Astrocyte of the hippocampus (primary cell): ENCODE measurements at places on chromosomes 13 and 19.
A peak's percentile ranks its signal among the peaks of the same experiment; 100 is the strongest.

DNA sequence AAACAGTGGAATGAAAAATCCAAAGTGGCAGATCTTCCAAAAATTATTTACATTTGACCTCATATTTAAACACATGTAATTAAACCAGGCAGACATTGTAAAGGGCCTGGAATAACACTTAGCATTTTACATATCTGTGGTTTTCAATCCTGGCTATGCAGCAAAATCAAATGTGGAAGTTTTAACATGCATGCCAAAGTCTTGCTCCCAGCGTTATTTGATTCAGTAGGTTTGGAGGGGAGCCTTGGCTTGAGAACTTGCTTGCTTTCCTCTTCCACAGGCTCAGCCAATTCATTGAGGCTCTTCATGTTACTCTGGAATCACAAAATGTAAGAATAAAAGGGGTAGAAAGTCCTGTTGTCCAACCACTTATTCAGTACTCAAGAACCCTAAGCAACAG lies 42.5 kb upstream of the INTS6 start:
- DNase-seq: no peak

DNA sequence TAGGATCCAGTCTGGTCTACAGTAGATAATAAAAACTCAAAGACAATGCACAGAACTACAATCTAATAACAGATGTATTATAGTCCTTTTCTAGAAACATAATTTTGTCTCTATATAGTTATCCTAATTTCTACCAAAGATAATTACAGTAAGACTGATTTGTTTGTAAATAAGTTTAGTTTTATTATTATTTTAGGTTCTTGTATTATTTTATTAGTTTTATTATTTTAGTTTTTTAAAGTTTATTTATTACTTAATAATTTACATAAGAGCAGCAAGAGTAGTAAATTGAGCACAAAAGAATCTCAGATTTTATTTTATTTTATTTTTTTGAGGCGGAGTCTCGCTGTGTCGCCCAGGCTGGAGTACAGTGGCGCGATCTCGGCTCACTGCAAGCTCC lies 22.3 kb upstream of the ZNF227 start:
- DNase-seq: no peak

GRCh38 chr13:90188351-90188636 lies 1159.2 kb upstream of the MIR17HG start:
- DNase-seq: no peak

DNA sequence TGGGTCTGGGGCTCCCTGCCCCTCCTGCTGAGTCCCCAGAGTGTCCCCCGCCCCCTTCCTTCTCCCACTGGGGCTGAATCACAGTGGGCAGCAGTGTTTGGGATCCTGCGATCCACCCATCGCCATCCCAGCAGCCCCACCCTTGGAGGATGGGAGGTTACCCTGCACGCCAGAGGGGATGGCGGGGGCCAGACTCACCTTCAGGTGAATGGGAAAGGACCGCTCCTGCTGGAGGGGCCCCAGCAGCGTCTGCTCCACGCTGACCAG lies 569 bp downstream of the DLEU7 start:
- DNase-seq: no peak

DNA sequence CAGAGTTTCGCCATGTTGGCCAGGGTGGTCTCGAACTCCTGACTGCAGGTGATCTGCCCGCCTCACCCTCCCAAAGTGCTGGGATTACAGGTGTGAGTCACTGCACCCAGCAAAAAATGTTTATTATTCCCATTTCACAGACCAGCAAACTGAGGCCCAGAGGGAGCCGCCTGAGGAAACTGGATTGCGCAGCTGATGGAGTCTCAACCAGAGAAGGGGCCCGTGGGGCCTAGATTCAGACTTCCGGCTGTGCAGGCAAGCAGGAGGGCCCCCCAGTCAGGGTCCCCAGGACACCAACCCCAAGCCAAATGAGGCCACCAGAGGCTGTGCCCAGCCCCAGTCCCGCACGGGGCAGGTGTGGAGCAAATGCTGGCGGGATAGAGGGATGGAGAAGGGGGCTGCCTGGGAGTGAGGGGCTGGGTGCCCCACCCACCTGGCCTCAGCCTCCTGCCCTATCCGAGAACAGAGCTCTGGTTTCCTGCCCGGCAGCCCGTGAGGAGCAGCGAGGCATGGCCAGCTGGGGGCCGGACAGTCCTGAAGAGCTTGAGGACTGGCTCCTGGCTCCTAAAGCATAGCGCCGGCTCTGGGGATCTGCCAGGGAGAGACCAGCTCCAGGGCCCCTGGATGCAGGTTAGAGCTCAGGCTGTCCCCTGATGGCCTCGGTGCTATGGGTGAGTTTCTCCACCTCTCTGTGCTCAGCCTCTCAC lies 22.0 kb downstream of the MISP start:
- peak; percentile 36 for DNase-seq

- DNase-seq: no peak
Measured at GRCh38 chr13:22655106-22655852, 525.5 kb upstream of the SGCG start.

- DNase-seq: no peak
Measured at GRCh38 chr19:54436628-54437252, 12.3 kb upstream of the LENG8 start.

GRCh38 chr13:113535381-113535781 lies 44.9 kb upstream of the DCUN1D2 start:
- no peak for DNase-seq

DNA sequence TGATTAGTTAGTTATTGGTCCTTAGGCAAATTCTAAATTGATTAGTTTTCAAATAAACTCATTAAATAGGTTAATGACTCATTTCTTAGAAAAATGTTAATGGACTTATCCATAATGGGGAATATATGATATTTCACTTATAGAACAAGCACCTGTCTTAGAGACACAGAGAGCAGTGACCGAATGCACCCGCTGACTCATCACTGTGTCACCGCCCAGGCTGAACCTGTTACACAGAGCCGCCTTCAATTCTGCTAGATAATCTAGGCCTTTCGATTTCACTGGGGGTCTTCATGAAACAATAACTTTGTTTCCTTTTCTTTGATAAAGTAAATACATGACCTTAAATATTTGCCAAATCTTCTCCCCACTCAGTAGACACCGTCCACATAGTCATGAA lies 13.1 kb downstream of the IRS2 start:
- DNase-seq: peak; percentile 51

DNA sequence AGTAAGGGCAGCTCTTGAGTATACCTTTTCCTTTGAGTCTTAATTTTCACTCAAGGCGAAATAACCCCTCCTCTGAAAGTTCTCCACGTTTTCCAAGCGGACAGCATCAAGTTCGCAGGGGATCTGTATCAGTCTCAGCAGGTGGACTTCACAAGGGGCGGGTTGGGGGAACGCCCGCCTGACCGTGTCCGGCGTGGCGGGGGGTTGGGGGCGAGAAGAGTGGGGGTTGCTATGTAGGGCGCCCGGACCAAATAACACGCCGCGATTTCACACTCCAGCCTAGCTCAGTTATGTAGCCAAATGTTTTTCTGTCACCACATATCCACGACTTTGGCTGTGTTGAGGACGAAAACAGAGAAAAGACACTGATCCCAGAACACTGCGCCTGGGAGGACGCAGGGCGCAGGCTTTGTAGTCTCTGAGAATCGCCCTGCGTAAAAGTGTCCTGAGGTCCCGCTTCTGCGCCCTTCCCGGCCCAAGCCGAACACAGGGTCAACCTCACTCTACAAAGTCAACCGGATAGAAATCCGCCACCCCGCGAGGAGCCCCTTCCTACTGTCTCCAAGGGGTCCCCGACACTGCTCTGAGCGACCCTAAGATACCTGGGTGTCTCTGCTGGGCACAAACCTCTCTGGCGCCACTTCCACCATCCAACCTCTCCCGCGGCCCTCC lies 524 bp downstream of the RUBCNL start:
- peak; percentile 43 for DNase-seq

- DNase-seq: no peak
Measured at GRCh38 chr19:38907227-38907626, 4.8 kb downstream of the CCER2 start.

- no peak for DNase-seq
Measured at GRCh38 chr19:34409189-34410164, 5.3 kb downstream of the PDCD2L start.

- no peak for DNase-seq
Measured at GRCh38 chr13:111058796-111059506, 56.2 kb upstream of the ARHGEF7 start.

DNA sequence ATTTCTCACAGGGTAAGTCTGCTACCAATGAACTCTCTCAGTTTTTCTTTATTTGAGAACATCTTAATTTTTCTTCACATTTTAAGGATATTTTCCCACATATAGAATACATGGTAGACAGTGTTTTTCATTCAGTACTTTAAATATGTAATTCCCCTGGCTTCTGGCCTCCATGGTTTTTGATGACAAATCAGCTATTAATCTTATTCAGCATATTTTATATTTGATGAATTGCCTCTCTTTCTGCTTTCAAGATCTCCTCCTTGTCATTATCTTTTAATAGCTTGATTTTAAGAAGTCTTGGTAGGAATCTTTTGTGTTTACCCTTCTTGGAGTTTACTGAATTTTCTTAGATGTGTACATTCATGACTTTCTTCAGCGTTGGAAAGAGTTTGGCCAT lies 27.6 kb downstream of the TNFSF13B start:
- no peak for DNase-seq
